Thymus (tissue), 14 donors: ENCODE measurements at places on chromosomes 11 and 22. TPM values are rescaled to one million over a fixed set of nuclear protein-coding genes. Genes with fewer than 3 reads are reported as not detected.

DNA sequence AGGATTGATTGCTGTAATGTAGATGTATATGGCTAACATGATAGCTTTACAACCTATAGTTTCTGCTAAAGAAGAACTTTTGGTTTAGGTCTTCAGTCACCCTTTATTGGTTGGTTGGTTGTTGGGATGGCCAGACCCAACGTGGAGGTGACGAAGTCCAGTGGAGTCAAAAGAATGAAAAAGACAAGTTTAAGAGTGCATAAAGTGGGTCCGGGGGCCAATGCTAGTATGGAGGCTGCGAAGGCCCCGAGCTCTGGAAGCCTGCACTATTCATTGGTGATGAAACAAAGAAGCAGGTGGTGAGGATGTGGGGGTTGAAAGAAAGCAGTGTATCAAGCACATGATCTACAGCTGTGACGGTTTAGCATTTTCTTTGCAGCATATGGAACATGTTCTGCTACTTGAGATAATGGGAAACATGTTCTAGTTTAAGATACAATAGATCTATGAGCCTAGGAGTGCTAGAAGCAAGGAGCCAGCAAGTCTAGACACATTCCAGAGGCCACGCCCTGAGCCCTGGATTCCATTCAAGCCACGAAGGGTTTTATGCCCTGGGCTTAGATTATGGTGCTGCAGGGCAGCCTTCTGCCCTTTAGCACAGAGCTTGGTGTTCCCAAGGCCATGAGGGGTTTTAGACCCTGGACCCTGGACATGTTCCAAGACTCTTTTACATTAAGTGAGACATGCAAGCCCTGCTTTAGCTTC is 6.3 kb downstream of the TCP11L1 start:
- H3K4me3 ChIP-seq: no peak overlapping the region
- H3K27ac ChIP-seq: no peak overlapping the region
- peaks cover 33% of the 10 kb centered on the region for H3K36me3 ChIP-seq
- H3K4me1 ChIP-seq: peaks cover 3% of the 10 kb centered on the region

DNA sequence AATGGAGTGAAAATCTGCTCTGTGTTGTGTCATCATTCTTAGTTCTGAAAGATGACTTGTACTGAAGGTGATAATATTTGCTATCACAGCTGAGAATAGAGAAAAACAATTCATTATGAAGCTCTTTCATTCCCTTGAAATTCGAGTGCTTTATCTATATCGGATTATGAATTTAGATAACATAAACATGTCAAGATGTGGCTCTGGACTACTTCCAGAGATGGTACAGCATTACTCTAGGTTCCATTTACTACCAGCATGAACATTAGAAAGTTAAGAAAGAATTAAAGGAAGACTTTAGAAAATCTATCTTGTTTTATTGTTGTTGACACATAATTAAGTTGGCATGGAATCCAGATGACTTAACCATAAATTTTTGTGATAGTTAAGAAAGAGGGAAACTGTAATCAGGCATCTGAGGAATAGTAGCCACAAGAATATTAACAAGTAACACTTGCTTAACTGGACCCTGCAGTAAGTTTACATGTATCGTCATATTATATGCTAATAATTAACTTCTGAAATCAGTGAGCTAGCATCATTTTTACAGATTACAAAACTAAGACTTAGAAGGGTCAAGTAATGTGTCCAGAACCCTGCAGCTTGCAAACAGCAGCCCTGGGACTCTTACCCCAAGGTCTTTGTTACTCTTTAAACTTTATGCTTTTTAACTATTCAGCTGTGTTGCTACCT is 182.6 kb downstream of the DDX10 start:
- H3K4me1 ChIP-seq: no peaks in the 10 kb centered on the region
- H3K27me3 ChIP-seq: no peaks in the 10 kb centered on the region
- no peaks in the 10 kb centered on the region for H3K36me3 ChIP-seq

The OR51B2 gene
- not detected for total RNA-seq

GRCh38 chr11:120192831-120193625 is 17.8 kb upstream of the OAF start:
- no peak overlapping the region for H3K27ac ChIP-seq
- no peak for DNase-seq
- no peaks in the 10 kb centered on the region for H3K27me3 ChIP-seq

The TRIM44 gene
- total RNA-seq: 18.7 TPM
